ENCODE measurements at places on chromosomes 4 and X. TPM values are rescaled to one million over a fixed set of nuclear protein-coding genes. Genes with fewer than 3 reads are reported as not detected.

The UVSSA gene
- 5.1 TPM for total RNA-seq

The CT83 gene
- 1.1 TPM for total RNA-seq

The RBBP7 gene
- 79.3 TPM for total RNA-seq

The PCYT1B gene
- total RNA-seq: 0.43 TPM

The TLR6 gene
- total RNA-seq: 0.48 TPM
